ENCODE measurements at places on chromosomes 4 and X. TPM values are rescaled to one million over a fixed set of nuclear protein-coding genes. Genes with fewer than 3 reads are reported as not detected.

DNA sequence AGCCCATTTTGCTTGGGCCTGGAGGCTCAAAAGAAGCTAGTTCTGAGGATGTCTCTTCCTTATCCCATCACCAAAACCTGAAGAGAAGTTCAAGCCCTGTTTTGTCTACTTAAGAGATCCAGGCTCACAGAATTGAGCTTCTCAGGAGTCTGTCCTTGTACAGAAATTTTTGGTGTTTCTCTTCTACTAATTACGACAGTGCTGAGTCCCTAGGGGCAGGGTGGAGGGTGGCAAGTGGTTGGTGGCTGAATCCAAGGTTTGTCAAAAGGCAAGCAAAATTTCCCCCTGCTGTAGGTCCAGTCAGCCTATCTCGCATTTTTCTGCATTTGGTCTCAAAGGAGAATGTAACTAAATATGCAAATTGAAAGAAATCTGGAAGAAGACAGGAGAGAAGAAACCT lies 377.9 kb downstream of the SMARCA1 start:
- no peak for DNase-seq

DNA sequence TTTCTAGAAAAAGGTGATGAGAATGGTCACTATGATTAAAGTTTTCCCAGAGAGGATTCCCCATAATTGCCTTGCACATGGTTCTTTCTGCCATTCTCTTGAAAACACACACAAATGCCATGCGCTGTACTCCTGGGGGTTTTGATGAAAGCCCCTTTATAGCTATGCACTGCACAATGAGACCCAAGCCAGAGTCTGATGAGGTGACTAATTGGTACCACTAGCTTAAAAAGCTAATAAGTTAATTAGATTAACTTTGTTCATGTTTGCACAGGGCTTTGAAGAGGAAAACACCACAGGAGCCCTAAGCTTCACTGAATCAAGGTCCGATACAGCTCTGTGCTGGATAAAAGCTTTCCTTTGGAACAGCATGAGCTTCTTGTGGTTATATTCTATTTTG lies 132.2 kb downstream of the NKX6-1 start:
- DNase-seq: no peak

GRCh38 chr4:112994732-112995464 lies 54.6 kb upstream of the ANK2 start:
- no peak for DNase-seq

DNA sequence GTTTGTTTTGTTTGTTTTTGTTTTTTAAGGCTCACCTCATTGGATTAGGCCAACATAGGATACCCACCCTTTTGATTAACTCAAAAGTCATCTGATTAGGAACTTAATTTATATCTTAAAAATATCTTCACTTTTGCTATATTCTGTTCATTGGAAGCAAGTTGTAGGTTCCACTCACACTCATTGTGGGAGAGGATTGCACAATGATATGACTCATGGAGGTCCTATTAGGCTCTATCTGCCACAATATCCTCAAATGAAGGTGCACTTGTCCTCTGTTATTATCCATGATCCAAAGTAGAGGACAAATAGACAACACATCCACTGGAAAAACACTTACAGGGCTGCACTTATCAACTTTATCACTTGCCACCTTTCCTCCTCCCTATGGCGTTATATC lies 60.5 kb upstream of the ADAMTS3 start:
- no peak for DNase-seq

GRCh38 chr4:124157396-124158083 lies 555.0 kb downstream of the ANKRD50 start:
- DNase-seq: no peak

DNA sequence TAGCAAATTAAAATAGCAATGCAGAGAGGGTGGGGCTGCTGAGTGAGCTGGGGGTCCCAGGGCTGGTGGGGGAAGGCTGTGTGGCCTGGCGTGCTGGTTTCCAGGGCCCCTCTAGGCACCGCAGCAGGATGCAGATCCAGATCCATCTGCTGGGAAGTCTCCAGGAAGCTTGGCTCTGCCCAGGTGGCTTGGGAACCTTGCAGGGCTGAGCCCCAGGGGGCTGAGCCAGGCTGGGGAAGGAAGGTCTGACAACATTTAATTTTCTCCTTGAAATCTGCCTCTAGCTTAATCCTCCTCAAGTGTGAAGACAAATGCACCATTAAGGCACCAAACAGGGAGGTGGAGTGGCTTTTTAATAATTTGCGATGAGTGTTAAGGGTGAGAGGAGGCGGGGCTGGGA lies 31.7 kb downstream of the SORCS2 start:
- DNase-seq: no peak

GRCh38 chr4:153936121-153936520 lies 147.2 kb upstream of the SFRP2 start:
- no peak for DNase-seq

GRCh38 chr4:152257601-152258066 lies 278.3 kb downstream of the FBXW7 start:
- DNase-seq: no peak

- peak; percentile 82 for DNase-seq
These were observed 2.4 kb downstream of the SYP start for GRCh38 chrX:49197543-49198087.

DNA sequence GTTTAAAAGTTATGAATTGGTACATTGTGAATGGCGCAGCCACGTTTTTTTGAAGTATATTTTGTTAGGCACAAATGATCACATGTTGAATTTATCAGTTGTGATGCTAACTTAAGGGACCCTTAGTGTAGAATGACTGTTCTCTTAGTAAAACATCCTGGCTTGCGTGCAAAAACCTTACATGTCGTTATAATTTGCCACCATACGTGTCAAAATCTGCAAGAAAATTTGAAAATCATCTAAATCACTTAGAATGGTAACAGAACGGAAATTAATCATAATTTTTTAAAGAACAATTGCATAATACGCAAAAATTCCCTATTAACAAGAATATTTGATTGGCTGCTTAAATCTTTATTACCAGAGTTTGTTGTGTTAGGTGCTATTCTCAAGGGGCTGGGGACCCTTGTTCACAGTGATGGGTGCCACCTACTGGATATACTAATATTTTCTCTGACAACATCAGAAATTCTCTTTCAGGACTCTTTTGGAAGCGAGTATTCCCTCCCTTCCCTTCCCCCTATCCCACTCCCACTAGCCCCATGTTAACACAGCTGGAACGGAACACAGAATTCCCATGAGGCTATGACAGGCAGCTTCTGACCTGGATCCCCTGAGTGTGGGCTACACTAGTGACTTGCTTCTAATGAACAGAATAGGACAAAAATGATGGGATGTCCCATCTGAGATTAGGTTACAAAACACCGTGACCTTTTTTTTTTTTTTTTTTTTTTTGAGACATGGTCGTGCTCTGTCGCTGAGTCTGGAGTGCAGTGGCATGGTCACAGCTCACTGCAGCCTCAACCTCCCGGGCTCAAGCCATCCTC lies 71.8 kb downstream of the SUPT20HL2 start:
- peak; percentile 51 for DNase-seq

DNA sequence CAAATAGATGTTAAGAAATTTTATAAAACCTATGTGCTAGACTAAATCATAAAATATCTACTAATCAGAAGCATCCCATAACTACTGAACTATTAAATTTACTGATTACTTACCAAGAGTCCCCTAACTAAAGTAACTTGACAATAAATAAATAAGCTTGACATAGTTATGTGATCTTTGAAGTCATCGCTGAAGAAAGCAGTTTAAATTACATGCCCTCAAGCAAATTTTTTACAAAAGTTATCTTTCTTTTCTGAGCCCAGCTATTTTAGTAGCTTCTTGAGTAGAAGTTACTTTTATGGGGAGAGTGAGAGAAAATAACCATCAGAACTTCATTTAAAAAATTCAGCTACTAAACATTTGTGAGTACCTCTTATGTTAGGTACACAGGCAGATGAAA lies 150.9 kb upstream of the FAM241A start:
- no peak for DNase-seq

DNA sequence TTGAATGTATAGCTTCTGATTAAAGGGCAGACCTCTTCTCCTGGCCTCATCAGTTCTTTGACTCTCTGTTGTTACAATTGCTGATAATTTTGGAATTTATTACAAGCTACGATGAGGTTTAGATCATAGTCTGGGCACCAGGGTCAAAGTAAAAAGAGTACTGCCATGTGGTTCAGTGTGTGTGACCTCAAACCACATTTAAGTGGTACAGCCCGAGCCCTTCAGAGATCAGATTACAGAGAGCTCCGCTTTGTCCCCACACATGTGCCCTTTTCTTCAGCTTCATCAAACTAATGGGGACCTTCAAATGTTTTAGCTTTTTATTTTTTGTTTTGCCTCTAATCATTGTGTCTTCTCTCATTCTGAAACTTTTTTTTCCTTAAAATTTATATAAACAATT lies 37.1 kb downstream of the SPANXN2 start:
- DNase-seq: no peak

DNA sequence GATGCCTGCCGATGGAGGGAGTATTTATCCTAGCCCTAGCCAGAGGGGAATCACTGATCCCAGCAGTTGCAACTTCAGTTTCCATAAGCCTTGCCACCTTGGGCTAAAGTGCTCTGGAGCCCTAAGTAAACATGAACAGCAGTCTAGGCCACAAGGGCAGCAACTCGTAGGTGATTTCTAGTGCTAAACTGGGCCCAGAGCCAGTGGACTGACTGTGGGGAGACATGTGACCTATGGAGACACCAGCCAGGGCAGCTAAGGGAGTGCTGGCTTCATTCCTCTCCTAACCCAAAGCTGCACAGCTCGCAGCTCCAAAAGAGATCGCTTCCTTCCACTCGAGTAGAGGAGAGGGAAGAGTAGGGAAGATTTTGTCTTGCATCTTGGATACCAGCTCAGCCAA lies 120.8 kb upstream of the MAGEA10 start:
- DNase-seq: no peak

DNA sequence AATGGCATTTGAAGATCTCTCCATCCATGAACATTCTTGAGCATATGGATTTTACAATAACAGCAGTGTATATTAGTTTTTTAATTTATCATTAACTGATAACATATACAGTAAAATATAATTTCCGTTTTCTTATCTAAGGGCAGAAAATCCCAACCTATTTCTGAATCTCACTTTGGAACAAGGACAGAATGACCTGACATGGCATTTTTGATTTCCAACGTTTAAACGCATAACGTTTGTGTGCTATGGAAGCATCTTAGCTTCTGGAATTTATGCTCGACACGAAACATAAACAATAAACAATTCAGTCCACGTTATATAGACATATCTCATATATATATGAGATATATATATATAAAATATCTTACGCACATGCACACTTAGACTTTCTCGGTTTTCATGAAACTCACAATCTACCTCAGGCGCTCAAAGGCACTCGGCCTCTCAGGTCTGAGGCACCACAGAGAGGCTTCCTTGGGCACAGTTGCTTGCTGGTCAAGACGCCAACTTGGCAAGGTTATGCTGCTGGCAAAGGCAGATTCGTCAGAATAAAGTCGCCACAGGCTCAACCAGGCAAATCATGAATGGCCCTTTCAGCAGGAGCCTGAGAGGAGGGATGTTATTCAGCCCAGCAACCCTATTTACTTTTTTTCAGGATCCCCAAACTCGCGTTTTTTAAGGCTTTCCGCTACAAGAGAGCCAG lies 1.0 kb upstream of the UGT8 start:
- DNase-seq: no peak

DNA sequence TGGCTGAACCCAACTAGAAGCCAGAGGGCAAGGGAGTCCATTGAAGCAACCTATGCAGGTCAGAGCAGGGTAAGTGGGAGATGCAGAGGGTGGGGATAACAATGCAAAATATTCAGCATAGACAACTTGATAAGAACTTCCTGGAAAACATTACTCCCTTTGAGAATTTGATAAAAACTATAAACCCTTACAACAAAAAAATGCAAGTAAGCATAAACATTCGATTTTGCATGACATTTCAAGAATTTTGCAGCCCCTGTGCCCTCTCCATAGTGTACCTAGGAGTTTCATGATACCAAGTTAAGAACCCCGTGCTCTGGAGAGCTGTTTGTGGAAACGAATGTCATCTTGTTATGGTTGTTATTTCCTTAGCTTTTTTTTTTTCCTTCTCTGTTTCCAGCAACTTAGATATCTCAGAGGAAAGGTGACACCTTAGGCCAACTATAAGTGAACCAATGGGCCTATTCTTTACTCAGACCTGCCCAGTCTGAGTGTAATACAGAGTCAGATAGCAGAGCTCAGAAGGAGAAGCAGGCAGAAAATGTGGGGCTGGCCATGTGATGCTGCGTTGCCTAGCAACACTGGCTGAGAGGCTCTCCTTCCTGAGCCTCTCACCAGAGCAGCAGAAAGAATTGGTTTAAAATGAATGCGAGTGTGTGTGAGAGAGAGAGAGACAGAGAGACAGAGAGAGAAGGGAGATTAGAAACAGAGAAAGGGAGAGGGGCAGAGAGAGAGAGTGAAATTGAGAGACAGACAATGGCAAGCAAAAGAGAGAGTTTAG lies 36.7 kb upstream of the GABRQ start:
- DNase-seq: no peak

DNA sequence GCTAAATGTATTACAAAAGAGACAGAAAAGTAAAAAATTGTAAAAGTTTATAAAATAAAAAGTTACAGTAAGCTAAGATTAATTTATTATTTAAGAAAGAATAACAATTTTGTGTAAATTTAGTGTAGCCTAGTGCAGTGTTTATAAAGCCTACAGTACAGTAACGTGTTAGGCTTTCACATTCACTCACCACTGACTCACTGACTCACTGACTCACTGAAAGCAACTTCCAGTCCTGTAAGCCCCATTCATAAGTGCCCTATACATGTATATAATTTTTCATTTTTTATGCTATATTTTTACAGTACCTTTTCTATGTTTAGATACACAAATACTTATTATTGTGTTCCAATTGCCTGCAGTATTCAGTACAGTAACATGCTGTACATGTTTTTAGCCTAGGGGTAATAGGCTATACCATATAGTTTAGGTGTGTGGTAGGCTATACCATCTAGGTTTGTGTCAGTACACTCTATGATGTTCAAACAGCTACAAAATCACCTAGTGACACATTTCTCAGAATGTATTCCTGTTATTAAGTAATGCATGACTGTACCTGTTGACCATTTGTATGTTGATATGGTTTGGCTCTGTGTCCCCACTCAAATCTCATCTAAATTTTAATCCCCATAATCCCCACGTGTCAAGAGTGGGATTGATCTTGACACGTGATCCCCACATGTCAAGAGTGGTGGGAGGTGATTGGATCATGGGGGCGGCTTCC lies 57.9 kb downstream of the CFAP299 start:
- no peak for DNase-seq

The FAT1 gene
- total RNA-seq: 395 TPM

The PCDH7 gene
- 139 TPM for total RNA-seq

The VMA21 gene
- total RNA-seq: 23.9 TPM

The GUCY1A1 gene
- total RNA-seq: 11.5 TPM

The FHDC1 gene
- 22.3 TPM for total RNA-seq

The MAGEE1 gene
- total RNA-seq: 3.4 TPM

The MAGEA2B gene
- not detected for total RNA-seq

The DDX60 gene
- 16.6 TPM for total RNA-seq

The FOXP3 gene
- 0.13 TPM for total RNA-seq
